Renal cortex interstitium (tissue), 15 donors: ENCODE measurements at places on chromosomes 7 and 10. TPM values are rescaled to one million over a fixed set of nuclear protein-coding genes. Genes with fewer than 3 reads are reported as not detected.

PRKAR2B gene
- 33.3 TPM for polyA plus RNA-seq

AKR1C3 gene
- polyA plus RNA-seq, result 63.1 TPM

SUN3 gene
- polyA plus RNA-seq, result 0.16 TPM

DNA sequence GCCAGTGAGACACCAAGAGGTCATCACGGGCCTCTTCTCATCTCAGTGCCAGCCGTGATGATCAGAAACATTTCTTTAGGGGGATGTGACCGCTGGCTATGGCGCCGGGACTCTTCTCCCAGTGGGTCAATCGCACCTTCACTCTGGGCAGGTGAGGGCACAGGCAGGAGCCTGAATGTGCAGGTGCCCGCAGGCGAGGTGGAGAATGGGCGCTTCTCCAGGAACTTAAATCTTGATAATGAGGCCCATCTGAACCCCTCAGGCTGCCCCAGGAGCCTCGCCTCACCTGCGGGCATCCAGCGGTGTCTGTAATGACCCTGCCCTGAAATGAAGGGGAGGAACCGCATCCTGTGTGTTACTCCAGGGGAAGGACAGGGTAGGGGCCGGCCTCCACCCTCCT, 204.7 kb downstream of the ADARB2 start:
- DNase-seq, result no peak

DNA sequence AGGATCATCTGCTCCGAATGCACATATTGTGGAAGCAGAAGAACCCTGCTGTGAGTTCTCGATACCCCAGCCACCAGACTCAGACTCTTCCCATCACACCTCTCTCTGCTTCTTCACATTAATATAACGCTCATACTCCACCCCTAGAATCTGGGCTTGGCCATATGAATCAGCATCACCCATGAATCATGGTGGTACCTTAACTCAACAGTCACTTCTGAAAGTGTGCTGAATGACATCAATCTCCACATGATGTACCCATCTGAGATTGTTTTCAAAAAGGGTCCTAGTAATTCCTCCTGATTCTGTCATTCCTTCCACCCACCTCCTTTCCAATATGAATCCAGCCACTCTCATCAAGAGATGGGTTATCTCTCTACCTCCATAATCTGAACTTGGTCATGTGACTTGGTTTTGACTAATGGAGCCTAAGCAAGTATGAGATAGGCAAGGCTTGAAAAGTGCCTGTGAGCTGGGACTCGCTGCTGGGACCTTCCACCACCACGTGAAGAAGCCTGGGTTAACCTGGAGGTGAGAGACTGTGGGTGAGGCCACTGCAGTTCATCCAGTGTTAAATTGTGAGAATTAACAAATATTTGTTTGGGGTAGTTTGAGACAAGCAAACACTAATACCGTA, 15.4 kb downstream of the YWHAG start:
- DNase-seq, result no peak

DNA sequence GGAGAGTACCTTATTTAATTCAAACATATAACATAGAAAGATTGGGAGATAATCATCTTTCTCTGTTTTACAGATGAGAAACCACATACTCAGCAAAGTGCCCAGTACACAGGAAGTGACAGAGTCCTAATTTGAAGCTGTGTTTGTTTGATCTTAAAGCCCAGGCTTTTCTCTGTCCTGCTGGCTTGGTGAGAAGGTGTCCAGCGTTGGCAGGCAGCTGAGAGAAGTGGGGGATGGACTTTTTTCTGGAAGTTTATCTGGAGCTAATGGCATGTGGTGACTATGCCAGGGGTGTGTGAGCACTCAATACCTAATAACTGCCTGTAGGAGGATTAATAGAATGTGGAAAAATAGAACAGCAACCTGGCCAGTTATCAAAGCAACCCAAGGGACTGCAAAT, 60.8 kb downstream of the NPSR1 start:
- no peak for DNase-seq

GRCh38 chr7:143884969-143885559, 16.9 kb downstream of the TCAF1 start:
- DNase-seq, result peak; percentile 76

DNA sequence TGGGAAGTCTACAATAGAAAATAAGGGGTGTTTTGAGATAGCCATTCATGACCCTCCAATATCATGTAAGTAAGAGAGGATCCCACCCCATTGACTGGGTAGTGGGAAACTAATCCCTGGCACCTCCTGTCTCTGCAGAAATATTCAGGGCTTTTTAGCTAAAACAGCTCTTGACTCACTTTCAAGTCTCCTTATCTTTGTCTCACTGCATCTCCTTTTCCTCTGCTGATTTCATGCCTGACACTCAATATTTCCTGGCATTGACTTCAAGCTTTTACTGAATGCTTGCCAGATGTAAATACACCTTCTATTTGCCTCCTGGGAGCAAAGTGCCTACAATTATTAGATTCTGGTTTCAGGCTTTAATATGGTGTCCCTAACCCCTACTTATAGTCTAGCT, 57.1 kb downstream of the CHRM2 start:
- DNase-seq, result no peak

GRCh38 chr7:36736899-36737211, 12.6 kb upstream of the AOAH start:
- DNase-seq, result no peak

GRCh38 chr7:51220226-51220625, 96.4 kb downstream of the COBL start:
- no peak for DNase-seq

DNA sequence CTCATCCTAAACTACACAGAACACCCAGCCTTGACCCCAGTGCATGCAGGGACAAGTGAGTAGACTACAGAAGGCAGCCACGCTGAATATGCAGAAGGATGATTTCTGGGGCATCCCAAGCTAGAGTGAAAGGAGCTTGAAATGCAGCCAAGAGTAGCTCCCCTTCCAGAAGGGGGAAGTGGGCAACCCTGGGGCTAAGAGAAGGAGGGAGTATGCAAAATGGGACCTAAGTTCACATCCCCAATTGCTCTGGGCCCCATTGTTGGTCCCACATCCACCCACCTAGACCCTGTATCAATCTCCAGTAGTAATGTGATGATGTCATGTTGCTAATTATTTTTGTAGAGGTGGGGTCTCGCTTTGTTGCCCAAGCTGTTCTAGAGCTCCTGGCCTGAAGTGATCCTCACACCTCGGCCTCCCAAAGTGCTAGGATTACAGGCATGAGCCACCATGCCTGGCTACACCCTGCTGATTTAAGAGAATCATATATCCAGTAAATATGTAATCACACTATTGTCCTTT, 5.6 kb upstream of the PSTK start:
- no peak for DNase-seq
